ENCODE measurements at places on chromosomes 13 and 19.

DNA sequence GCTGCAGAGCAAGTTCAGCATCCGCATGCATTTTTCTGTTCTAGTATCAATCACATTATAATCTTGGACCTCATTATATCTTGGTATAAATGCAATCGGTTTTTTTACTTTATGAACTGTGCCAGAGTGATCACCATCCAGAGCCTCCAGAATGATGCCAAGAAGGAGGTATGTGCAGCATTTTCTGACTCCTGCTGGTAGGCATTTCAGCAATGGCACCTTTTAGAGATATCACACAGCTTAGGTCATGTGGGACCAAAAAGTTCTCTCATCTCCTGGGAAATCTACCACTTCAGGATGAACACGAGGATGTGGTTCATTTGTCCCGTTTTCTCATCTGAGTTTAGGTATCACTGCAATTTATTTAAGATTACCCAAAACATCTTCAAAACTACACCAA, 220.4 kb downstream of the VWA8 start:
- DNase-seq = no peak

DNA sequence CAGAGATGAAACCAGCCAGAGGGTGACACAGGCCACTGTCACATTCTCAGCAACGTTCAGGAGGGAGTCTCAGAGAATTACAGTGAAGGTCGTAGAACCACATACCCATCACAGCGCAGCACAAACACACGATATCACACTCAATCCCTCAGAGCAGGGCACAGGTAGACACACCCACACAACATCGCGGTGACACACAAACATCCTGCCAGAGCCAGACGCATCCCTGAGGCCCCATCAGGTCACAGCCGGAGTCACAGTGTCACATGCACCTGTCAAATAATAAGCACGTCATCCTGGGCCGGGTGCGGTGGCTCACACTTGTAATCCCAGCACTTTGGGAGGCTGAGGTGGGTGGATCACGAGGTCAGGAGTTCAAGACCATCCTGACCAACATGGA, 17.5 kb downstream of the ELAVL3 start:
- no peak for DNase-seq

GRCh38 chr19:2358548-2359173, 1.4 kb upstream of the TMPRSS9 start:
- no peak for DNase-seq

- no peak for DNase-seq
These were observed 83.0 kb downstream of the FLT1 start for GRCh38 chr13:28411831-28412353.

- DNase-seq = no peak
These were observed 16.1 kb upstream of the BCL3 start for GRCh38 chr19:44732235-44733014.
